Astrocyte of the hippocampus (primary cell): ENCODE measurements at places on chromosomes 4 and X.

- no peak for DNase-seq
Observed at GRCh38 chrX:2469196-2469685, 31.5 kb downstream of the DHRSX start.

DNA sequence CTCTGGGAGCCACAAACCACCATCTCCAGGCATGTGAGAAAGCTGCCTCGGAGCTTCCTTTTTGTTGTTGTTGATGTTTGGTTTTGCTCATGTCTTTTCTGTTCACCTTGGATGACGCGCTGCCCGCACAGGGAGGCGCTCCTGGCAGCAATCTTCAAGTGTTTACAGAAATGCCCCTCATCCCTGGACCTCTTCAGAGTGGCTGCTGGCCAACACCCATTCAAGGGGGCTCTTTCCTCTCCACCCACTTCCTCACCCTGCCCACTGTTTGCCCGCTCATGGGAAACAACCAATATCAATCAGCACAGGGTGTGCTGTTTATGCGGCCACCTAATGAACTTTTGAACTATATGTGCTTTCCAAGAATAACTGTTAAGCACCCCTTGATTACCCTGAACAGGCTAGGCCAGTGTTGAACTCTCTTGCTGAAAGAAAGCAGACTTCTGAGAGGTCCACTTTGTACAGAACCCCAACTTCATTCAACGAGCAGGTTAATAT, 355.1 kb upstream of the CLNK start:
- peak; percentile 37 for DNase-seq

- DNase-seq: no peak
Observed at GRCh38 chrX:97895751-97896150, 1012.0 kb downstream of the RPA4 start.

DNA sequence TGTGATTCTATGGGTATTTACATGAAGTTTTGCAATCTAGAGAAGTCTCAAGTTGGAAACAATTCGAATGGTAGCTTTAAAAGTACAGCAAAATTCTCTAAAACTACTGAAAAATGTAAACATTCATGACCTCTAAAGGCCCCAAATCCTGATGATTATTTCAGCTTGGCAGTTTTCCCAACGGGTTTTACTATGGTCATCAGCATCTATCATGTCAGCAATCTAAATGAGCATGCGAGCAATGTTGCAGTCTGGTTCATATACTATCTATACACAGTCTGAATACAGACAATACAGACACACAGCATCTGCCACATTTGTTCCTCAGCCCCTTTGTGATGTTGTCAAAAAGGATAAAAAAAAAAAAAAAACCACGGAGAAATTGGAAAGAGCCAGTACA, 790.3 kb upstream of the HTR2C start:
- no peak for DNase-seq

- DNase-seq: no peak
Observed at GRCh38 chrX:150651906-150652305, 41.3 kb upstream of the MTMR1 start.

- peak; percentile 47 for DNase-seq
Observed at GRCh38 chrX:130869239-130869638, 33.8 kb downstream of the ENOX2 start.

DNA sequence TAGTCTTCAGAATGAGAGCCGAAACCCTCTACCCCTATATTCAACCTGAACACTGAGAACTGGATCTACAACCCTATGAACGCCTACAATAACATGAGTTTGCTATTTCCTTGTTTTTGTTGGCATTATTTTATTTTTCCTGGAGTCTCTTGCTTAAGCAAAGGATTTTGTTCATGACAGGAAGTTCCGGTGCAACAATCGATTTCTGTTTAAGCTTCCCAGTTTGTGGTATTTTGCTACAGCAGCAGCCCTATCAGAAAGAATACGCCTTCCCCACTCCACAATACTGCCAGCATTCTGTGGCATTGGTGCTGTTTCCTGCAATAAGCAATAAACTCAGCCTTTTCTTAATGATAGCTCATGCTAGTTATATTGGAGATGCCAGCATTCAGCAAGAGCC, 60.9 kb downstream of the NPY5R start:
- DNase-seq: peak; percentile 23

DNA sequence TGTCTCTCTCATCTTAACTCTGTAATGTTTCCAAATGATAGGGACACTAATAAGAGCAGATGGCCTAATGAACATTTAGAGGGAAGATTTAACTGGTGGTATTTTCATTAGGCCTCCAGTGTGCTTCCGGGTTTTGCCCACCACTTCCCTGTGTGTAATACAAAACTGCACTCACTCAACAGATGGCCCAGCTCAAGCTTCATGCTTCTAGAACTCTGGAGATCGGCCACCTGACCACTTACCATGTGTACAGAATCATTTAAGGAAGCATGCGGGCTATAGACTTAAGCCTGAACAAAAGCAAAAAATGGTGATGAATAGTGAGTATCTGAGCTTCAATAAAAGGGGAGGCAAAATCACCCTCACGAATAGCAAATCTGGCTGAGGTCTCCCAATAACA, 89.3 kb downstream of the SH2D1A start:
- DNase-seq: no peak

DNA sequence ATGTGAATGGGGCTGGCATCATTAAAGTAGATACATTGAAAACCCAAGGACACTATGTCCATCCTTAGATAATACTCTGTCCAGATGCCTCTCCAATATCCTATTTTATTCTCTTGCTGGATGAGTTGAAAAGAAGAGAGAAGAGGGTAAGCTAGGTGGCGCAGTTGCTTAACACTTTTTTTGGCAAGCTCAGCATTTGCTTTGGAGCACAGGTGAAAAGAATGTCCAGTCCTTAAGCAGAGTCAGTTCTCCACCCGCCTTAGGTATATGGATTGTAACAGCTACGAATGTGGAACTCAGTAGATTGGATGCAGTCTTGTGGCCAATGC, 208.4 kb downstream of the NWD2 start:
- DNase-seq: peak; percentile 75

- DNase-seq: no peak
Observed at GRCh38 chr4:128076464-128076863, 15.4 kb downstream of the LARP1B start.

DNA sequence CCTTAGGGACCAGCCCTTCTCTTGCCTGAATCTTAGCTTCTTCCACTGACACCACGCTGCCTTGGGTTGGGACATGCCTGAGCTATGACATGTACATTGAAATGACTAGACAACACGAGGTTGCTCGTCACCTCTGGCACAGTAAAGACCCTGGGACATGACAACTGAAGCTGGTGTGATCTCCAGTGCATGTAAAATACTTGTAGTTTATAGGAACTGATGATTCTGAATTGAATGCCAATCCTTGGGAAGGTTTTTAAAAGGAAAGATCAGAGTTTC, 100.7 kb upstream of the PGRMC2 start:
- DNase-seq: no peak

- peak; percentile 20 for DNase-seq
Observed at GRCh38 chrX:141760761-141761160, 62.2 kb upstream of the SPANXD start.

GRCh38 chr4:93416344-93417128, 412.0 kb upstream of the ATOH1 start:
- DNase-seq: peak; percentile 56

GRCh38 chr4:123256901-123257300, 139.7 kb upstream of the SPRY1 start:
- DNase-seq: no peak

DNA sequence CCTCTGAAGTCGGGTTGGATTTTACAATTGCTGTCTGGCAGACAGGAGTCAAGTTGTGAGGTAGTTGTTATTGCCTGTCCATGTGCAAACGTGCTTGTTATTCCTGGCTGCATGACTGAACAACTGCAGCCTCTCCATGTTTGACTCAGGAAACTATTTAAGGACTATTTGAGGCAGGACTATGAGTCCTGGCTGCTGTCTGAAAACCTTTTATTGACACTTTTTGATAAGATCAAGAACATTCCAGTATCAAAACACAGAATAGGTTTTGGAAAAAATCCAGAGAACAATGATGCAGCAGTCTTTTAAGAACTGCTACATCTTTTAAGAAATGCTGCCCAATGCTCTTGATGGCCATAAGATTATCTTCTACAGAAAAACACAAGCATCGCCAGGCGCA, 10.0 kb upstream of the SPRY1 start:
- DNase-seq: peak; percentile 69

GRCh38 chr4:110294165-110294564, 95.8 kb upstream of the ELOVL6 start:
- DNase-seq: peak; percentile 72

GRCh38 chr4:165668694-165669093, 204.3 kb upstream of the TLL1 start:
- DNase-seq: peak; percentile 52

DNA sequence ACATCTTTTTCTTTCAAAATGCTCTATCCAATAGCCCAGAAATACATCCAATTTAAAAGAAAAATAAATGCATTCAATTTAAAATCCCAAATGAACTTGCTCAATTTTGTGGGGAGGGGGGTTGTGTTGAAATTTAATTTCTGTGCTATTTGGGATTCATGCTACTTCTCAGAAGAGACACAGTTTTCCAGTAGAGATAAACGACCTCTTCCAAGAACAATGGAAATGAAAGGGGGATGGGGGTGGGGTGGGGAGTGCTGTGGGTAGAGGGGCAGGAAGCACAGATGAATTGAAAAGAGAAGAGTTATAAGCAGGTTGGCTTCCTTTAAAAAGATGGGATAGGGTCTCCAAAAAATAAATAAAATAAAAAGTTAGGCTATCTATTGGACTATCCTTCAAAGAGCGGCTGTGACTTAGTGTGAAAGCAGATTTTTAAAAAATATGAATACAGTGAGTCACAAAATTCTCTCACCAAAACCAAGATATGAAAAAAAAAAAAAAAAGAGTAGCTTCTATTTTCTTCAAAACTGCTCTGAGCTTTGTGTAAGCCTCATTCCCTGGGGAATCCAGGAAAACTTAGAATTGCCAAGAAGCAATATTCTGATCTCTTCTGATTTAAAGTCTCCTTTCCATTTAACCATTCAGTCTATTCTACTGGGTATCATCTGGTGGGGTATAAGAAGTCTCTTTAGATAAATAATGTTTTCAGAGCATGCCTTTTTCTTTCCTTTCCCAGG, 324.3 kb downstream of the PTTG2 start:
- DNase-seq: no peak

GRCh38 chrX:12949927-12950656, 24.8 kb upstream of the TMSB4X start:
- DNase-seq: peak; percentile 81

DNA sequence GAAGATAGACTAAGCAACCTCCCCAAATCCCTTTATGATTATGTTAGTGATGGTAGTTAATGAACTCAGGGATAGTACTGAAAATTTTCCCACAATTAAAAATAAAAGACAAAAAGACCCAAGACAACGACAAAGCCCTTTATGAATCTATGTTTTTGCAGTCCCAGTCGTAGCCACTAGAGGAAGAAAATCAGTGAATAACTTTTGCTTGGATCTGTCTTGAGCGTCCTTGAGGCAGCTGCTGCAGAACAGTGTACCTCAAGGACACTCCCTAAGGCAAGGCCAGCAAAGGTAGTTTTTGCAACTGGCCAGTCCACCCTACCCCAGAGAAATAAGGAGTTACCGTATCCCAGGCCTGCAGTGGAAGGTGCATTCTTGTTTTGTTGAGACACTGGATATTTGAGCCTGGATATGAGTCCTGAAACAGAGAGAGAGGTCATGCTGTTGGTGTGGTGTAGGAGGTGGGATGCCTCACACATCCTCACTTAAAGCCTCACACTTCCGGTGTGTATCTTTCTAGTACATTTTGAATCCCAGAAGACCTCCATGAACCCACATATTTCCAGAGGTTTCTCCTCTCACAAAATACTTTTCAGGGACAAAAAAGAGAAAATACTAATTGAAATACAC, 8.7 kb upstream of the TIMM8A start:
- no peak for DNase-seq

DNA sequence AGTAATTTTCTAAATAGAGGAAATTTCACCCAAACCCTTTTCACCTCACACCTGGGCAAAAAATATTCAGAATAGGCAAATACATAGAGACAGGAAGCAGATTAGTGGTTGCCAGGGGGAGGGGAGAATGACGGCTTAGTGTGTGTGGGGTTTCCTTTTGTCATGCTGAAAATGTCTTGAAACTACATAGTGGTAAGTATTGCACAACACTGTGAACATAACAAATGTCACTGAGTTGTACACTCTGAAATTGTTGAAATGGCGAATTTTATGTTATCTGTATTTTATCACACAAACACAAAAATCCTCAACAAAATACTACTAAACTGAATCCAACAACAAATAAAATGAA, 60.7 kb upstream of the PLAC1 start:
- DNase-seq: no peak

GRCh38 chr4:30754021-30754420, 33.9 kb downstream of the PCDH7 start:
- peak; percentile 16 for DNase-seq

DNA sequence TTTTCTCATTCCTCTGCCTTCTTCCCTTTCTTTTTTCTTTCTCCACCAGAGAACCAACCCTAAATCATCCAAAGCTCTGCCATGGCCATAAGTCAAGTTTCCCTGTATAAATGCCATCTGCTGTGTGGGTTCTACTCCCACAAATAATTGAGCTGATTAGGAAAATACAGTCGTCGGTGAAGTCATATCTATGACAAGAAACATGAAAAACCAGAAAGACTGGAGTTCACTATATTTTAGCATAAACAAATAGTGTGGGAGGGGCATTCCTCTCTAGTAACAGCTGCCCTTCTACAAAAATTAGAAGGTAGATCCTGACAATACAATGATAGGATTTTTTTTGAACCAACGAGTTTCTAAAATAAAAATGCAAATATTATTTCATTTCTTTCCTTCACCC, 48.8 kb downstream of the SPOCK3 start:
- no peak for DNase-seq

GRCh38 chr4:84647312-84647884, 64.5 kb downstream of the CDS1 start:
- DNase-seq: no peak

DNA sequence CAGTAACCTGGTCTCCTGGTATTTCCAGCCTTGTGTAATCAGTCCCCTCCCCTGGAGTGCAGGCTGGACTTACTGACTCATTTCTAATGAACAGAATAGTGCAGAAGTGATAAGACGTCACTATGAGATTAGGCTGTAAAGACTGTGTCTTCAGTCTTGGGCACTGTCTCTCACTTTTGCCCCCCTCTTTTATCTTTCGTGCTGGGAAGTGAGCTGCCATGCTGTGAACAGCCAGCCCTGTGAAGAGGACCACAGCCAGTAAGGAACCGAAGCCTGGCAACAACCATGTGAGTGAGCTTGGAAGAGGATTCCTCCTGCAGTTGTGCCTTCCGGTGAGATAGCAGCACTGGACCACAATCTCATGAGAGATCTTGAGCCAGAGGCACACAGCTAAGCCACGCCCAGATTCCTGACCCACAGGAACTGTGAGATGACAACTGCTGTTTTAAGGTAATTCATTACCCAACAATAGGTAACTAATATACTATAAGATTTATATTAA, 67.5 kb upstream of the GPR34 start:
- no peak for DNase-seq
